ENCODE measurements at places on chromosomes 1 and 21.

DNA sequence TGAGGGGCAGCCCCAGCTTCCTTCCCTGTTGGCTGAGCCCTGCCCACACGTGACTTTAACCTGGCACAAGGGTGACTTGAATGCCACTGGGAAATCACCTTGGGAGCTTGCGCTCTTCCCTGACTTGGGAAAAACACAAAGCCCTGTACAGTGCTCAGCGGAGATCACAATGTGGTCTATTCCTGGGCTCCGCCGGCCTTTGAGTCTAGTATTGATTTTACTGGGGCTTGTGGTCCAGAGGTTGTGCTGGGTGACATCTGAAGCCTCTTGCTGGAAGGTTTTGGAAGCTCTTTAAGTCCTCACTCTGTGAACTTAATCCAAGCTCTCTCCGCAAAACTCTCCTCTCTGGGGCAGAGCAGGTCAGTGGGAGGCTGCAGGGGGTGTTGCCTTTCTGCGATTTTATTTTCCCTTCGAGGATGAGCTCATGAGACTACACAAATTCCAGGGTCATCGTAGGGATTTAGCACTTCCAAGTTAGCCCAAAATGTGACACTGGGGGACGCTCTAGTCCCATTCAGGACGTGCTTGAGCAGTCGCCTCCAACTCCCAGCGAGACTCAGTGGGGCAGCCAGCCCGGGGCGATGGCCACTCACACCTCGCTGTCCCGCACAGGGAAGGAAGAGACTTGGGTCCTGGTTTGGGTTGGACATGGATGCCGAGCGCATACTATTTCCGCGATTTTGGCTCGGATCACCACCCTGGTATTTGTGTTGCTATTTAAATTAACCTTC, 291.9 kb upstream of the AJAP1 start:
- DNase-seq = no peak

DNA sequence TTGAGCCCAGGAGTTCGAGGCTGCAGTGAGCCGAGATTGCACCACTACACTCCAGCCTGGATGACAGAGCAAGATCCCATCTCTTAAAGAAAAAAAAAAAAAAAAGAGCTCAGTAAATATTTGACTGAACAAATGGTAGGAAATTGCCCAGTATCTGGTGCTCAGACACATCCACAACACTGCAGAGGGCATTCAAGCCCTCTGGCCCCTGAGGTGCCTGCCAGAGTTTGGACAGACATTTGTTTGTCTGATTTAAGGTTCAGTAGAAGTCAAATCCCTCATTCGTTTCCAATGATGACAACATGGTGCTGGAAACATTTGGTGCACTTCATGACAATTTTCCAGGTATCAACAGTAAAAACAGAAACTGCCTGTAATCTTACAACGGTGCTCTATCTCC, 86.6 kb downstream of the HLCS start:
- no peak for DNase-seq

GRCh38 chr1:212124690-212125582, 89.4 kb downstream of the DTL start:
- no peak for DNase-seq

DNA sequence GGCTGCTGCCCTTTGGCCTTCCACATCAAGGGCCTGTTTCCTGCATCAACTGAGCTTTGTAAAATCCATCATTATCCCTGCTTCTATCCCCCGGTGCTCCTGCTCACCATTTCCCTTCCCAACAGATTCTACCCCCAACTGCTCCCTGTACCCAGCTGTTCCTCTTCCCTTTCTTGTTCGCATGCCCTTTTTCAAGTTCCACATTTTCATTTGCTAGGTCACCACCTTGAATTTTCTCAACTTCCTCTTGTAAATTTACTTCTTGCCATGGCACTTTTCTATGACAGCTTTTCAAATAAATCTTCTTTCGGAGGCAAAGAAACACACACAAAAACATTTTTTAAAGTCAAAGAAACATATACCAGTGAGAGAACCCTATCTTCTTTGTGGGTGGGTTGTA, 330.5 kb upstream of the ADGRL2 start:
- DNase-seq = no peak

- no peak for DNase-seq
Observed at GRCh38 chr1:201783058-201783457, 45.9 kb upstream of the IPO9 start.

- DNase-seq = no peak
Observed at GRCh38 chr21:41966872-41967621, 13.2 kb upstream of the C2CD2 start.

DNA sequence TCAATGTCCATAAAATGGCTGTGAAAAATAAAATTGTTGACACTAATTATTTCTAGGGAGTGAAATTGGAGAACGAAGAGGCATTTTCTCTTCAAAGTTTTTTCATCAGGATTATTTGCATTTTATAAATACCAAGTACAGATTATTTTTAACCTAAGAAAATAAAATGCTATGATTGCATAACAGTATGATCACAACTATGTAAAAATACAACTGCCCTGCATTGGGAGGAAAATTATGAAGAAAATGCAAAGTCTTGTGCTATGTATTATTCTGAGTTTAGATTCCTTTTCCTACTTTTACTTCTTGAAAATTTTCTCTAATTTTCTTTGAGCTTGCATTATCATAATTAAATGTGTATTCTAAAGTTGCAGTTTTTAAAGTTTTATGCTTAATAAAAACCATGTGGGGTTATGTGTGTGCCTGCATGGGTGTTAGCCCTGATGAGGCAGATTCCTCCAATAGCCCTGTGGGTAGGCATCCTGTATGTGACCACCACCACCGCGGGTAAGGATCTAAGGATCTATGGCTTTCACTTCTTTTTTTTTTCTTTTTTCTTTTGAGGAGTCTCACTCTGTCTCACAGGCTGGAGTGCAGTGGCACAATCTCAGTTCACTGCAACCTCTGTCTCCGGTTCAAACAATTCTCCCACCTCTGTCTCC, 24.7 kb downstream of the STX6 start:
- DNase-seq = no peak

- DNase-seq = no peak
Observed at GRCh38 chr1:216616425-216616824, 106.8 kb downstream of the ESRRG start.
